HCEC 1CT (cell line): ENCODE measurements at places on chromosomes 6 and 20.

DNA sequence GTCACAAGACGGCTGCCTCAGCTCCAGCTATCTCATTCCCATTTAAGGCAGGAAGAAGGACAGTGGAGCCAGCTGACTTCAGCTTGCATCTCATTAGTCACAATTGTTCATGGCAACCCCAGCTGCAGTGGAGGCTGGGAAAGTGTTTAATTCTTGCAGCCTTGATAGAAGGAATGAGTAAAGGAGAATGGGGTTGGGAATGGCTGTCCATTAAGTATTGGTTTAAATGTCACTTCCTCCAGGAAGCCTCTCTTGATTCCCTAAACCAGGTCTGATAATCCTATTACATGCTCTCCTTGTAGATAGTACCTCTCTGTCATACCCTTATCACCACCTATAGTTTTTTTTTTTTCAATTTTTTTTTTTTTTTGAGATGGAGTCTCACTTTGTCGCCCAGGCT, 166.4 kb downstream of the TFAP2C start:
- no peak for DNase-seq

- DNase-seq = peak; percentile 45
Observed at GRCh38 chr6:150417899-150418826, 49.4 kb downstream of the IYD start.

DNA sequence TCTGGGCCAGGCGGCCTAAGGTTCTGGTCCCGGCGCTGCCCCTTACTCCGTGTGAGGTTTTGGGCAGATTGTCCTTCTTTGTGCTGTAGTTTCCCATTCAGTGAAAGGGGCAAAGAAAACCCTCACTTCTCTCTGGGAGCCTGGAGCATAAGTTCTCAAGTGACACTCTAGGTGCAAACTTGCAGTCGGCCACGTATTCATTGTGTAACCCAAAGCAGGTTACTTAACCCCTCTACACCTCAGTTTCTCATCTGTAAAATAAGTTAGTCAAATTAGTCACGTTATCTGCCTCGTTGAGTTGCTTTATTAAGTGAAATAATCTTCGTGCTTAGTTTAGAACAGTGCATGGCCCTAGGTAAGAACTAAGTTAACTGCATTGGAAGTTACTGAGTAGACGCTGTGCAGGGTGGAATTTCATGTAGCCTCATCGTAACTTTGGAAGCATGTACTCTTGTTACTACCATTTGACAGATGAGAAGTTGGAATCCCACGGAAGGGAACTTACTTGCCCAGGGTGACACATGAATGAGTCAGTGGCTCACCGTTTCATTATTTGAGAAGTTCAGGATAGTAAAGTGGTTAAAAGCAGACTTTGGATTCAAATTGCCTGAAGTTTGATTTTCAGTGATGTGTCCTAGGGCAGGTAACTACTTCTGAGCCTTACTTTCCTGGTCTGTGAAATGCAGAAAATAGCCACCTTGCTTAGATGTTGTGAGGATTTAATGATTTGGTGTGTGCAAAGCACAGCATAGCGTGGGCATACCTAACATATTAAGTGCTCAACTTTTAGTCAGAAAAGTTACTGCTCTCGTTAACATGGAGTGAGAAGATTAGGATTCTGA, 556 bp upstream of the MROH8 start:
- DNase-seq = peak; percentile 73

DNA sequence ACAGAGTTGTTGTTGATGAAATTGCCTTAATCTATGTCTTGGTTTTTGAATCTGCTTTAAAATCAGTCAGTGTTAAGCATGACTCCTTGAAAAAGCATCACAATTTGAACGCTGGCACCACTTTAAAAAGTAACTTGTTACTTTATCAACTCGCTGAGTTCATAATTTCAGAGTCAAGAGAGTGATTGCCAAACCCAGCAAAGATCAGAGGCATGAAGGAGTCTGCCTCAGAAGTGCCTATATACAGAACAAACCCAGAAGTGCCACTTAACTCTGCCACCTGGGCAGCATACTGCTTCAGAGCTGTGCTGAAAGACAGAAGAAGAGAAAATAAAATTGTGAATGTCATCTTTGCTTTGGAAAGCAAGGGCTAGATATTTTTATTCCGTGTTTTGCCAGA, 73.6 kb upstream of the HCRTR2 start:
- DNase-seq = no peak

DNA sequence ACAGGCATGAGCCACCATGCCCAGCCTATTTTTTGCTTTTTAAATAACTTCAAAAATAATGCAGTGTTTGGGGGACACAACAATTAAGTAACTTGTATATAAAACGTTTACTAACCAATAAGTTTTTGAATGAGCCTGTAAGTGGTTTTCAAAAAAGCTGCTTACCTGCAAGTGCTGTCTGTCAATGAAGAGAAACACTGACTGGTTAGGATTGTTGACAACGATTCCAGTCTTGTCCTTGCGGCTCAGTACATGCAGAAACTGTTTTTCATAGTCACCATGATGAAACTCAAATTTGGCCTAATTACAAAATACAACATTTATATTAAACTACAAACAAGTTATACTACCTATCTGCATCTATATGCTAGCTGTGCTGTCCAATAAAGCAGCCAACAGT, 10.3 kb downstream of the C6orf62 start:
- DNase-seq = no peak

GRCh38 chr20:35207950-35208611, 18.4 kb upstream of the MMP24 start:
- peak; percentile 73 for DNase-seq

DNA sequence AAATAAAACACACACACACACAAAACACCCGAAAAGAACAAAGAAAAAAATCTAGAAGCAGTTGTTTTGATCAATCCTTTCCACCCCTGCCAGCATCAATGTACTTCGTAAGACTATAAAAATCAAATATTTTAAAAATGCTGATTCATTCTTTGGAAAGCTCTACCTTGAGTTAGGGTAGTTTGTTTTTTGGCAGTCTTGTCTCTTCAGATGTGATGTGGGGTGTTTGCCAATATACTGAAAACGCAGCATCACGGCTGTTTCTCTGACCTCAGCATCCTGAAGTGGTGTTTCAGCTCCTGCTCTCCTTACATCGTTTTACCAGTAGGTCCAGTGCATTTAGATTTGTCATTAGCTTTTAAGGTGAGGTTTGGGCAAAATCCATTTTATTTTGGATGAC, 526.0 kb downstream of the UTRN start:
- no peak for DNase-seq

DNA sequence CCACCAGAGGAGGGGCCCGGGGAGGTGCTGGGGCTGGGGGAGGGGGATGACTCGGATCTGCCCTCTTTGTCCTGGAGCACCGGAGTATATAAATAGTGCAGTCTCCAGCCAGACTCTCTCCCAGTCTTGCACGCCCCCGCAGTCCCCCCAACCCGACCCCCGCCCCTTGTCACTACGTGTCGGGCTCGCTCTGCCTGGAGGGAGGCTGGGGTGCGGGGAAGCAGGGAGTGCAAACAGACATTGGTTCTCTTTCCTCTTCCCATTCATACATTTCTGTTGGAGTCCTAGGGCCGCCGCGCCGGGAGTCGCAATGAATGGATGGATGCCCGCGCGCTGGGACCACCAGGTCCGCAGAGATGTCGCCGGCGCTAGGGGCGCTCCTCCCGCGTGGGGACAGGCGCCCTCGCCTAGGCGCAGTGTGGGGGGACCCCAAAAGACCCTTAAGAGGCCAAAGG, 179.3 kb downstream of the TBXT start:
- DNase-seq = no peak

GRCh38 chr6:147972448-147972847, 370.2 kb upstream of the SASH1 start:
- DNase-seq = no peak

DNA sequence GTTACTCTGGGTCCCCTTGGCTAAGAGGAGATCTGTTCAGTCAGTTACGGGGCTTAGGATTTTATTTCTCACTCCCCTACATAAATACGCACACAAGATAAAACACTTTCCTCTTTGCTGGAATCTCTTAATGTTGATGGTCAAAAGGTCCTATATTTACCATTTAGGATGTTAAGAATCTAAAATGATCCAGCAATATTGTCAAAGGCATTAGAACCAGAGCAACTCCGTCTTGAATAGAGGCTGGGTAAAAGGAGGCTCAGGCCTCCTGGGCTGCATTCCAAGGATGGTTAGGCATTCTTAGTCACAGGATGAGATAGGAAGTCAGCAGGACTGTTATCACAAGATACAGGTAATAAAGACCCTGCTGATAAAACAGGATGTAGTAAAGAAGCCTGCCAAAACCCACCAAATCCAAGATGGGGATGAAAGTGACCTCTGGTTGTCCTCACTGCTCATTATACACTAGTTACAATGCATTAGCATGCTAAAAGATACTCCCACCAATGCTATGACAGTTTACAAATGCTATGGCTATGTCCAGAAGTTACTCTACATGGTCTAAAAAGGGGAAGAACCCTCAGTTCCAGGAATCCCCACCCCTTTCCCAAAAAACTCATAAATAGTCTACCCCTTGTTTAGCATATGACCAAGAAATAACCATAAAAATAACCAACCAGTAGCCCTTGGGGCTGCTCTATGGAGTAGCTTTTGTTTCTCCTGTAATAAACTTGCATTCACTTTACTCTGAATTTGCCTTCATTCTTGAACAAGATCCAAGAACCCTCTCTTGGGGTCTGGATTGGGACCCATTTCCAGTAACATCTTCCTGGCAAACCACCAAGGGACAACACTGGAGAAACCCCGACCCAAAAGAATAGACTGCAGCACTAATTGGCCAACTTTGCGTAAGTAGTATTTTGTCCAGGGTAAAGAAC, 107.5 kb downstream of the DTNBP1 start:
- DNase-seq = no peak

GRCh38 chr6:169890049-169890448, 138.6 kb downstream of the ERMARD start:
- no peak for DNase-seq

- no peak for DNase-seq
Observed at GRCh38 chr6:148775161-148775560, 28.3 kb downstream of the UST start.

DNA sequence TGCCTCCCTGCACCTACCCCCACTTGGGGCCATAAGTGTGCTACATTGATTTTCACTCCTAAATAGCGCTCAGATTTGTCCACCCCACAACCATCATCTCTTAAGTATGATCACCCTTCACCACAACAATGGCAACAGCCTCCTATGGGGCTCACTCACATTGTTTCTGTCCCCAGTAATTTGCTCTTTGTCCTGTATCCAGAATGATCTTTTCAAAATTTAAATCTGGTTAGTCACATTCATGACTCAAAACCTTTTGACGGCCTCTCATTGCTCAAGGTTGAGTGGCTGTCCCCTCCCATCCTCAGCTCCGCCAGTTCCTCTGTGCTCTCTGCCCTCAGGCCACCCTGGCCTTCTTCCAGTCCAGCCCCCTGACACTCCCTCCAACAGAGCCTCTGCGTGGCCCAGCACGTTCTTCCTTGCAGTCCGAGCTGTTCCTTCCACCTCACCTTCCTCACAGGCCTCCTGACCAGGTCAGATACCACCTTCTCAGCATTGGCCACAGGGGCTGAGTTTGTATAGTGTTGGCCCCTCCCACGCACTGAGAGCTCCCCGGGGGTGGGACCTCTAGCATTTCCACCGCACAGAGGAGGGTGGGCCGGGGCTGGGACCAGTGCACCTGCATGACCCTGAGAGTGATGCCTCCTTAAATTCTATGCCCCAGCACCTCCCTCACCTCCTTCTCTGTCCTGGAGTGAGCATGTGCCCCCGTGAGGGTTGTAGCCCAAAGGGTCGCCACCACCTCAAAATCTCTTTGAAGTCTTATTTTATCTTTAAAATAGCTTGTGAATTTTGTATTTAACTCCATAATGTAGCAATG, 2.4 kb upstream of the PPP1R3G start:
- DNase-seq = peak; percentile 85

GRCh38 chr6:157514659-157515496, 133.9 kb downstream of the ZDHHC14 start:
- peak; percentile 69 for DNase-seq

- peak; percentile 69 for DNase-seq
Observed at GRCh38 chr6:141552463-141552862, 580.3 kb upstream of the GJE1 start.

DNA sequence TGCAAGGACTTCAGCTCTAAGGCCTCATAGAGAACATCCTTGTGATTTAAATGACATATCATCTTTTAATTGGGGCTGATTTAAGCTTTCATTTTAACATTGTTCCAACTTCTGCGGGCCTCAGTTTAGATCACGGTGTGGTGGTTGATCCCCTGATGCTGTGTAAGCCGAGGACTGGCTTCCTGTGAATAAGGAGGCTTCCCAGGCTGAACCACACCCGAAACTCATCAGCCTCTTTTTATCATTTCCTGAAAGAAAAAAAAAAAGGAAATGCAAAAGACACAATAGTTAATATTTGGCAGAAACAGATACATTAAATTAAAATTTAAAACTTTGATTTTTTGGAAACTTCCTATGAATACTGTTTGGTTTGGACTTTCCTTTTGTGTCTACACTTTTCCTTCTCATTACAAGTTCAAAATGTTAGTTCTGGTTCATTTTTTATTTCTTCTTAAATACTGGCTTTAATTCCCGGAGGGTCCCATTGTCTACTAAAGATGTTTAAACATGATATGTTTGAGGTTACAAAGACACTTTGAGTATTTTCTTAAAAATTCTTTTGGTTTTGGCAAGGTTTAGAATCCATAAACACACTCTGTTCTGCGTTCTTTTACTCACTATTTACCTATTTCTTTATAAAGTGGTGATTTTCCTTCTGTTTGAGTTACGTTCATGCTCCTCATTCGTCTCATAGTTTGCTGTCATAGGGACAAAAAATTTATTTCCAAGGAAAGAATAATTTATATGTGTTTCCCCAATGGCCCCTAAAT, 230.0 kb upstream of the SULF2 start:
- DNase-seq = no peak

- DNase-seq = no peak
Observed at GRCh38 chr6:126227833-126228702, 111.8 kb upstream of the CENPW start.

GRCh38 chr6:26043384-26044139, 43.7 kb upstream of the HFE start:
- DNase-seq = peak; percentile 99

GRCh38 chr20:1934721-1935573, 39.7 kb downstream of the SIRPA start:
- peak; percentile 71 for DNase-seq
